ENCODE measurements at places on chromosomes 12 and 14. TPM values are rescaled to one million over a fixed set of nuclear protein-coding genes. Genes with fewer than 3 reads are reported as not detected.

Gene ST8SIA1
- total RNA-seq = 1.2 TPM

Gene GDF3
- total RNA-seq = not detected

Gene KRT71
- not detected for total RNA-seq

Gene BIN2
- total RNA-seq = 0.18 TPM

Gene LRRC74A
- total RNA-seq = not detected

Gene CSAD
- total RNA-seq = 125 TPM

Gene TMCC3
- total RNA-seq = 11.5 TPM

Gene LTBP2
- 2.9 TPM for total RNA-seq

All from mesothelial cell of epicardium (in vitro differentiated cells).